ENCODE measurements at places on chromosomes 5 and 9. TPM values are rescaled to one million over a fixed set of nuclear protein-coding genes. Genes with fewer than 3 reads are reported as not detected.

GRCh38 chr5:108387758-108388157 lies 5.9 kb upstream of the FBXL17 start:
- H3K4me1 ChIP-seq, result peaks cover 4% of the 10 kb centered on the region
- H3K36me3 ChIP-seq, result no peaks in the 10 kb centered on the region
- no peak overlapping the region for H3K27ac ChIP-seq
- DNase-seq, result no peak

The INSL4 gene
- total RNA-seq, result not detected

DNA sequence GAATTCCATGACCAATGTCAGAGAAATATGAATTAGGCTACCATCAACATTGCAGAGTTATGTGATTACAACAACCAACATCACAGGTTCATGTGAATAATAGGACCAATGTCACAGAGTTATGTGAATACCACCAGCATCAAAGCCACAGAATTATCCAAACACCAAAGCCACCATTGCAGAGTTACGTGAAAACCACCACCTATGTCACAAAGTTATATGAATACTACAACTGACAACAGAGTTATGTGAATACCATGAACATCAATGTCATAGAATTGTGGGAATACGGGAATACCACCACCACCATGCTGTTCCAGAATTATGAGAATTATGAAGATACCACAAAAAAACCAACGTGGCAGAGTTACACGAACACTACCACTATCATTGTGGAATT lies 64.8 kb downstream of the SHC3 start:
- H3K36me3 ChIP-seq, result peaks cover 17% of the 10 kb centered on the region
- no peak overlapping the region for H3K27ac ChIP-seq
- H3K4me1 ChIP-seq, result no peaks in the 10 kb centered on the region
- no peak overlapping the region for H3K4me3 ChIP-seq

- no peaks in the 10 kb centered on the region for H3K4me1 ChIP-seq
- no peak overlapping the region for H3K27ac ChIP-seq
- DNase-seq, result no peak
- H3K27me3 ChIP-seq, result no peaks in the 10 kb centered on the region
- no peak overlapping the region for H3K4me3 ChIP-seq
These were observed 95.5 kb downstream of the GHR start for GRCh38 chr5:42518595-42519221.

The STOML2 gene
- 186 TPM for total RNA-seq

GRCh38 chr5:32710550-32711361 lies at the start of gene NPR3:
NPR3 (plus strand) TSS chr5:32711321; CDS start chr5:32711777, 456 bp downstream.
- peaks cover 82% of the 10 kb centered on the region for H3K27me3 ChIP-seq
- peaks cover 34% of the 10 kb centered on the region for H3K4me1 ChIP-seq
- H3K36me3 ChIP-seq, result peaks cover 2% of the 10 kb centered on the region
- DNase-seq, result peak; percentile 12
- H3K27ac ChIP-seq, result no peak within 1 kb of the TSS
- H3K4me3 ChIP-seq, result peak within 1 kb of the TSS; percentile 88

DNA sequence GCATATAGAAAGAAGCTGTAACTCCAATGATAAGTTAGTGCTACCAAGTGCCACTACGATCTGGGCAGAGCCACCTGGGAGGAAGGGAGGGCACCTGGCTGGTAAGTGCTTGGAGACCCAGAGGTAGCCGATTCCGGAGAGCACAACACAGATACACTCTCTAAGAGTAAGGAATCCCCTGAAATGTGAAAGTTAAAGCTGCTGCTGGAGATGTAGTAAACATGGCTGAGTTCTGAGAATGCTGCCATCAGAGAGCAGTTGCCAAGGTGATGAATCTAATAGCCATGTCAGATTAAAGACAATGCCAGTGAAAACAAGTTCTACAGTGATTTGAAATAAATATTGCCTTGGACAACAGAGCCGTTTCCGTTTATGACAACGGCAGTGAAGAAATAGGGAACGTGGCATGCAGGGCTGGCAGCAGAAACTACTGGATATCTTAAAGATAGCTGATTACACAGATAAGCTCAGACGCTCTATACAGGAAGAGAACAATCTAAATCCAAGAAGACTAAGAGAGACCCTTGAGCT lies 561.2 kb upstream of the C9orf72 start:
- no peak for DNase-seq
- peaks cover 4% of the 10 kb centered on the region for H3K4me1 ChIP-seq
- H3K36me3 ChIP-seq, result no peaks in the 10 kb centered on the region
- no peaks in the 10 kb centered on the region for H3K27me3 ChIP-seq
- no peak overlapping the region for H3K27ac ChIP-seq
- no peak overlapping the region for H3K4me3 ChIP-seq

- H3K27ac ChIP-seq, result no peak overlapping the region
- no peak for DNase-seq
- H3K4me1 ChIP-seq, result peaks cover 44% of the 10 kb centered on the region
These were observed 6.6 kb upstream of the NFIB start for GRCh38 chr9:14320271-14321181.

The TNC gene
- 0.30 TPM for total RNA-seq

DNA sequence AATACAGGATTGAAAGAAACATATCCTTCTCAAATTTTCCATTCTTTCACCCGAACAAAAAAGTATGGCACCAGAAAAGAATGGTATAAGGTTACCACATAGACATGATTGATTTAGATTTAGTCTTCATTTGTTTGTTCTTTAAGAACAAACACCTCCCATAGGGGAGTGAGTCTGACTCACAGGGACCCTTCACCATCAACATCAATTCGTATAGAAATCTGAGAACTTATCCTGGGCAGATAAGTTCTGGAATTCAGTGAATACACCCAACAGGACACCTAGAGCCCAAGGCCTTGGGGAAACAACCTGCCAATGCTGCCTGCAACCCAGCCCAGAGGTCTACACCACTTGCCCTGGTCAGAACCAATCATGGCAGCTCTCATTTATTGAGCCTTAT lies 46.2 kb downstream of the LHFPL2 start:
- H3K4me1 ChIP-seq, result peaks cover 34% of the 10 kb centered on the region
- no peaks in the 10 kb centered on the region for H3K27me3 ChIP-seq
- H3K27ac ChIP-seq, result no peak overlapping the region
- H3K4me3 ChIP-seq, result no peak overlapping the region

GRCh38 chr5:87109746-87110145 lies 157.9 kb upstream of the RASA1 start:
- no peak overlapping the region for H3K27ac ChIP-seq
- H3K27me3 ChIP-seq, result no peaks in the 10 kb centered on the region
- no peaks in the 10 kb centered on the region for H3K36me3 ChIP-seq
- H3K4me3 ChIP-seq, result no peak overlapping the region
- no peaks in the 10 kb centered on the region for H3K4me1 ChIP-seq

The ALDH7A1 gene
- total RNA-seq, result 169 TPM

DNA sequence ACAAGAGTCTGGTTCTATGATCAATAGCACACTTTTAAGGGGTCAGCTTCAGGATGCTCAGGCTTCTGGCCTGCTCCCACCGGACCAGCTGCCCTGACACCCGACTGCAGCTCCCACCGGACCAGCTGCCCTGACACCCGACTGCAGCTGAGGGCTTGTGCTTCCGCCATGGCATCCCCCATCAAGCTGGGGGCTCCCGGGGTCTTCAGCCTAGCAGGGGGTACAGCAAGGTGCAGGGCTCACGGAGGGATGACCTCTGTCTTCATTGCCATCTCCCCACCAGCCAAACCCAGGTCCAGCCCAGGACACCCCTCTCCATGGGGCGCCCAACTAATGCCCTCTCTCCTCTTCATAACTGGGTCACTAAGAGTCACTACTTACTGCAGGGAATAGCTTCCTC lies 1.9 kb downstream of the FLT4 start:
- H3K36me3 ChIP-seq, result no peaks in the 10 kb centered on the region
- DNase-seq, result no peak
- H3K4me1 ChIP-seq, result peaks cover 13% of the 10 kb centered on the region
- no peak overlapping the region for H3K27ac ChIP-seq
- H3K27me3 ChIP-seq, result peaks cover 80% of the 10 kb centered on the region

The SNCAIP gene
- total RNA-seq, result 10.2 TPM

- DNase-seq, result no peak
- no peak overlapping the region for H3K27ac ChIP-seq
- H3K4me3 ChIP-seq, result no peak overlapping the region
- H3K4me1 ChIP-seq, result peaks cover 24% of the 10 kb centered on the region
These were observed 155.0 kb upstream of the PANK3 start for GRCh38 chr5:168734119-168734518.

- H3K4me1 ChIP-seq, result no peaks in the 10 kb centered on the region
- no peaks in the 10 kb centered on the region for H3K27me3 ChIP-seq
- no peak overlapping the region for H3K27ac ChIP-seq
These were observed 129.1 kb downstream of the PLK2 start for GRCh38 chr5:58330781-58331180.

GRCh38 chr9:113634596-113635515 lies 171.3 kb downstream of the RGS3 start:
- peaks cover 16% of the 10 kb centered on the region for H3K4me1 ChIP-seq
- H3K4me3 ChIP-seq, result no peak overlapping the region
- no peaks in the 10 kb centered on the region for H3K27me3 ChIP-seq
- H3K27ac ChIP-seq, result no peak overlapping the region
- no peak for DNase-seq

The SPATA31D4 gene
- total RNA-seq, result not detected

The TLE1 gene
- total RNA-seq, result 40.5 TPM

The LCN15 gene
- not detected for total RNA-seq
